Stimulated activated naive CD4-positive, alpha-beta T cell (primary cell): ENCODE measurements at places on chromosomes 7 and 10.
A peak's percentile ranks its signal among the peaks of the same experiment; 100 is the strongest.

- no peak for DNase-seq
Observed at GRCh38 chr10:11146402-11147171, 128.9 kb downstream of the CELF2 start.

- DNase-seq = no peak
Observed at GRCh38 chr10:104577861-104578521, 63.1 kb upstream of the SORCS3 start.

- no peak for DNase-seq
Observed at GRCh38 chr10:10418387-10418786, 599.3 kb upstream of the CELF2 start.

GRCh38 chr10:35501923-35502322, 103.2 kb upstream of the GJD4 start:
- DNase-seq = no peak

DNA sequence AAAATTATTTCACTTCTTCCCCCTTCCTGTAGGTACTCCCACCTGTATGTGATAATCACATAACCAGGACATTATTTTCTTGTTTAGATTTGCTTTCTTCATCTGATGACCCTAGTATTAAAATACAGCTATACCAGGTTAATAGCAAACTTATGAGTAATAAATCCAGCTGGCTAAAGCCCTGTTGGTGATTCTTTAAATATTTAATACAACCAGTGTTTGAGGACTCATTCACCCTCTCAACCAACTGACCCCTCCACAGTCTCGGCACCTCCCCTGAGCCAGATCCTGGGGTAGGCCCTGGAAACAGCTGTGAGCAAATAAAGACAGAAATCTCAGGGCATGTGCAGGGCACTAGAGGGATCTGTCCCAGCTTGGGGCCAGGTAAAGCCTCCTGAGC, 58.5 kb downstream of the BLNK start:
- DNase-seq = no peak

- DNase-seq = no peak
Observed at GRCh38 chr10:821322-821721, 110.2 kb downstream of the LARP4B start.

- no peak for DNase-seq
Observed at GRCh38 chr7:18116661-18117060, 89.0 kb upstream of the PRPS1L1 start.

- no peak for DNase-seq
Observed at GRCh38 chr7:23980081-23980480, 270.1 kb downstream of the STK31 start.

DNA sequence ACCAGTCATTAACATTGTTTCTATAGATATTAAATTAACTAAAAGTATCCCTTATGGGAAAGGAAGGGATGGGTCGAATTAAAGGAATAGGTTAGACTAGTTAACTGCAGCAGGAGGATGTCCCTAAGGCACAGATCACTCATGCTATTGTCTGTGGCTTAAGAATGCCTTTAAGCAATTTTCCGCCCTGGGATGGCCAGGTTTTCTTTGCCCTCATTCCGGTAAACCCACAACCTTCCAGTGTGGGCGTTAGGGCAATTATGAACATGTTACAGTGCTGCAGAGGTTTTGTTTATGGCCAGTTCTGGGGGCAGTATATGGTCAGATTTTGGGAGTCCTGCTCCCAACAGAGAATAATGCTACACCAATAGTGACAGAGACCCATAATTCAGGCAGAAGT, 139.3 kb upstream of the CDK13 start:
- no peak for DNase-seq

GRCh38 chr10:78357141-78358063, 323.7 kb downstream of the RPS24 start:
- DNase-seq = no peak

DNA sequence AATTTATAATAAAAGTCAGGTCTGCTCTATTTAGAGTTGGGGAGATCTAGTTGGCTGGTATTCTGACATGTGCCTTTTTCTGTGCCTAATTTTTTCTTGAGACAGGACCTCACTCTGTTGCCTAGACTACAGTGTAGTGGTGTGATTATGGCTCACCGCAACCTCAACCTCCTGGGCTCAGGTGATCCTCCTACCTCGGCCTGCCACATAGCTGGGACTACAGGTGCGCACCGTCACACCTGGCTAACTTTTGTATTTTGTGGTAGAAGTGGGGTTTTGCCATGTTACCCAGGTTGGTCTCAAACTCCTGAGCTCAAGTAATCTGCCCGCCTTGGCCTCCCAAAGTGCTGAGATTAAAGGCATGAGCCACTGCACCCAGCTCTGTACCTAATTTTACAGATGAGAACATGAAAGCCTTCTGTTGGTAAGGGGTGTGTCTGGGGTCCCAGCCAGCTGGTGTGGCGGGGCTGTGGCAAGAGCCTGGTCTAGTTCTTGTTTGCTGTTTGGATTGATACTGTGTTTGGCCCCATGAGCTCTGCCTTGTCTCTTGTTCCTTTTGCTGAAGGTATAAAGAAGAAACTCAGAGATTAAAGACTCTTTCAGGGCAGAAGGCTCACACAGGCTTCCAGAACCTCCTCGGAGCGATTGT, 31.4 kb downstream of the POR start:
- DNase-seq = no peak

- no peak for DNase-seq
Observed at GRCh38 chr10:105714728-105715127, 1073.6 kb downstream of the SORCS3 start.

GRCh38 chr7:23474829-23475575, 4.7 kb upstream of the IGF2BP3 start:
- DNase-seq = peak; percentile 33

GRCh38 chr10:101218351-101219138, 10.7 kb downstream of the LBX1 start:
- DNase-seq = no peak

GRCh38 chr10:99872367-99873162, 90.1 kb downstream of the ABCC2 start:
- DNase-seq = no peak

GRCh38 chr7:128892521-128893250, 17.8 kb downstream of the KCP start:
- no peak for DNase-seq

DNA sequence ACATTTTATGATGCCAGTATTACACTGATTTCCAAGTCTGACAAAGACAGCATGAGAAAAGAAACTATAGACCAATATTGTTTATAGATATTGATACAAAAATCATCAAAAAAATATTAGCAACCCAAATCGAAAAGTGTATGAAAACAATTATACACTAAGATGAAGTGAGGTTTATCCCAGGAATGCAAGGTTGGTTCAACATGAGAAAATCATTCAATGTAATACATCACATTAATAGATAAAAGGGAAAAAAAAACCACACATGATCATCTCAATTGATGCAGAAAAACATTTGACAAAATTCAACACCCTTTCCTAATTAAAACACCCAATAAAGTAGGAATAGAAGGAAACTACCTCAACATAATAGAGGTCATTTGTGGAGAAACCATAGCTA, 153.9 kb downstream of the DNAJC1 start:
- DNase-seq = no peak

DNA sequence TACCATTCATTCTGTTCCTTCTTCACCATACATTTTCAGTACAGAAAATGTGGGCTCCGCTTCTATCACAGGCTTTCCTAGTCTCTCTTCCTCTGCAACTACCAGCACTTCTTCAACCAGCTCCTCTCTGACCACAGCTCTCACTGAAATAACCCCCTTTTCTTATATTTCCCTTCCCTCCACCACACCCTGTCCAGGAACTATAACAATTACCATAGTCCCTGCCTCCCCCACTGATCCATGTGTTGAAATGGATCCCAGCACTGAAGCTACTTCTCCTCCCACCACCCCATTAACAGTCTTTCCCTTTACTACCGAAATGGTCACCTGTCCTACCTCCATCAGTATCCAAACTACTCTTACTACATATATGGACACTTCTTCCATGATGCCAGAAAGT, 9.5 kb upstream of the MUC12 start:
- no peak for DNase-seq
